Activated CD4-positive, alpha-beta T cell treated with anti-CD3 and anti-CD28 coated beads for 48 hours (primary cell): ENCODE measurements at places on chromosomes 7 and 10.

- DNase-seq, result no peak
These were observed 30.0 kb upstream of the AP5Z1 start for GRCh38 chr7:4745265-4745919.

DNA sequence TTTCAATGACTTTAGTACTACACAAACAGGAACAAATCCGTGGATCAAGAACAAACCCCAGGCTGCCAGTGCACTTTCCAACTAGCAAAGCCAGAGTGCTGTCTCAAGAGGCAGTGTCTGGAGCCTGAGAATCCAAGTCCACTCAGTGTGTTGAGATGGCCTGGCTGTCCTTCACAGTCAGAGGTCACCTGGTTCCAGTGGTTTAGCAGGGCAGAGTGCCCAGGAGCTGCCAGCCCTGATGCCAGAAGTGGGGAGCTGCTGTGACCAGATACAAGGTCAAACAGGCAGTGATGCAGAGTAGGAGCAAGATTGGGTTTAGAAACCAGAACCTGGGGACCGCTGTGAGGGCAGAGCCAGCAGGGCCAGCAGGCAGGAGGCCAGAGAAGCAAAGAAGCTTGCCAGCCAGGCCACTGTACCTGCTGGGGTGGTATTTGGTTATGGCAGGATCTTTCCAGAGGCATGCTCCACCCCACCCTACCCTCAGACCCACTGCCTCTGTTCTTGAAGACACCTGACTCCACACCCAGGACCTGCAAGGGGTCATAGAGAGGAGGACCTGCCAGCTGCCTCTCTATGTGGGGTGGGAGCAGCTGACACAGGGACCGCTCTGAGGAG lies 35.6 kb upstream of the C10orf90 start:
- no peak for DNase-seq

GRCh38 chr10:124691002-124691401 lies 53.2 kb downstream of the FAM53B start:
- no peak for DNase-seq

GRCh38 chr7:28999895-29000716 lies 42.0 kb upstream of the TRIL start:
- DNase-seq, result no peak

DNA sequence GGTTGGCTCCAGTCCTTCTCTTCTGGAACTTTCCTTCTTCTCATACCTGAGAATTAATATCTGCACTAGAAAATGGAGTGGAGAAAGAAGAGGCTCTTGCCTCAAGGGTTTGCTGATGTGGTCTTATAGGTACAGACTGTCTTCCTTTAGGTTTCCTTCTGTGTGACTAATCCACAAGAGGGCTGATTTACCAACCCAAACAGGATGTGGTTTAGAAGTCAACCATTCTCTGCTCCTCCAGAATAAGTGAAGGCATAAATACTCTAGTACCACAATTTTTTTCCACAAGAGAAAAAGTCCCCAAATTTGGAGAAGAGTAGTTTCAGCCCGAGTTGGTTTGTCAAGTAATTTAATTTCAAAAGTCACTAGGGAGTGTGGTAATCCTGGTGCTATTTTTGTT lies 85.8 kb downstream of the NRP1 start:
- no peak for DNase-seq

- DNase-seq, result no peak
These were observed 23.4 kb downstream of the SMURF1 start for GRCh38 chr7:99120501-99120900.

- no peak for DNase-seq
These were observed 81.6 kb upstream of the ANLN start for GRCh38 chr7:36308031-36308430.

- DNase-seq, result no peak
These were observed 243.9 kb downstream of the SNX10 start for GRCh38 chr7:26535483-26536007.

GRCh38 chr10:61112771-61113170 lies 168.8 kb upstream of the RHOBTB1 start:
- DNase-seq, result no peak

- DNase-seq, result peak; percentile 16
These were observed 180.0 kb upstream of the INHBA start for GRCh38 chr7:41882745-41883420.

GRCh38 chr7:41449286-41449685 lies 253.6 kb downstream of the INHBA start:
- no peak for DNase-seq

DNA sequence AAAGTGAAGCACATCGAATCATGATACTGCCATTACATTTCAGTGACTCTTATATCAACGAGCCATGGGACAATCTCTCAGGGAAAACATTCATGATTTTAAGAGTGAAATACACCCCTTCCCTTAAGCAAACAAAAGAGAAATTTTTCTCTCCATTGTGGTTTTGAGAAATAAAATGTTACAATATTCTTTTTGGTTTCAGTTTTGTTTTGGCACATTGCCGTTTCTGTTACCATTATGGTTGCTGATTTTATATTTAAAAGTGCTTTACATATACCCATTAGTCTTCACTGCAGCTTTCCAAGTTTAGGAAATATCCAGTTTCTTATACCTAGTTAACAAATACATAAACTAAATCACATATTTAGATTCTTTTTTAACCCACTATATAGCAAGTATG lies 126.8 kb upstream of the SEM1 start:
- no peak for DNase-seq

DNA sequence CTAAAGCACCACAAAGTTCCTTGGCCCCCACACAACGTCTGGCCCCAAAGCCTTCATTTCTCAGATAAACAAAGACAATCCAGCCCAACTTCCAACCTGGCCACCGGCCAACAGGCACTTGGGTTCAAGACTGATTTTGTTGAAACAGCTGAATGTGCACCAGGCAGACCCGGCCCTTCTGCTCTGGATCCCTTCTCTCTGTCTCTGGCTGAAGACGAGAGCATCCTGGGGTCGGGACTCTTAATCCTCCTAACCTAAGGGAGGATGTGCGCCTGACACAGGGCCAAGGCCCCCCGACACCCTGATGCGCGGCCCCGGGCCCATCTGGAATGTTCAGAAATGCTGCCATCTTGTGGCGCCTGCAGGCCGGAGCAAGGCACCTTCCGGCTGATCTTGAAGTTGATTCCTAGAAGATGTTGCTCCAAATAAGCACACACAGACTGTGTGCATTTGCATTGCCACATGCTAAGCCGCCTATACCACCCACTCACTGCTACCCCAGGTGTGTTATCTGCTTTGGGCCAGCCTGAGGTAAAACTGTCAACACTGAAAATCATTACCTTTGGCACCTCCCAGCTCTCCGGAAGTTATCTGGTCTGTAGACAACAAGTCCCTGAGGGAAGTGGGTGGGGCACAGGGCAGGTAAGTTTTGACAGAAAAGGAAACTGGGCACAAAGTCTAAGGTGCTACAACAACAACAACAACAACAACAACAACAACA lies 98.4 kb upstream of the HABP2 start:
- DNase-seq, result peak; percentile 46

DNA sequence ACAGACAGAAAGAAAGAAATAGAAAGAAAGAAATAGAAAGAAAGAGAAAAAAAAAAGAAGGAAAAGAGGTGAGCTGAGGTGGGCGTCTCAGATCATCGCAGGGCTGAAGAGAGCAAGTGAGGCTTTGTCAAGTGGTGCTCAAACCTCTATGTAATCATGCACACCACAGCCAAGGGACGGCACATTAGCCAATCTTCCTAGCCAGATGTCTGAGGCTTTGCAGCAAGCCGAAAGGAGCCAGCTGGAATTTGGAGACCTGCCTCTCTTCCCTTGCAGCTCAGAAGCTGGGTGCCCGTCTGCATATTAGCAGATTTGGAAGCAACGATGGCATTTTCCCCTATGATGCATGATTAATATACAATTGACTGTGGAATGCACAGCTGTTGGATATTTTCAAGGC lies 52.5 kb downstream of the ADRA2A start:
- no peak for DNase-seq

- peak; percentile 78 for DNase-seq
These were observed at the start of gene PRF1 for GRCh38 chr10:70602665-70603448. Gene PRF1 (minus strand): TSS chr10:70602741. CDS start chr10:70600902, 1,839 bp downstream.

GRCh38 chr7:125098377-125098970 lies 168.8 kb upstream of the POT1 start:
- DNase-seq, result no peak

DNA sequence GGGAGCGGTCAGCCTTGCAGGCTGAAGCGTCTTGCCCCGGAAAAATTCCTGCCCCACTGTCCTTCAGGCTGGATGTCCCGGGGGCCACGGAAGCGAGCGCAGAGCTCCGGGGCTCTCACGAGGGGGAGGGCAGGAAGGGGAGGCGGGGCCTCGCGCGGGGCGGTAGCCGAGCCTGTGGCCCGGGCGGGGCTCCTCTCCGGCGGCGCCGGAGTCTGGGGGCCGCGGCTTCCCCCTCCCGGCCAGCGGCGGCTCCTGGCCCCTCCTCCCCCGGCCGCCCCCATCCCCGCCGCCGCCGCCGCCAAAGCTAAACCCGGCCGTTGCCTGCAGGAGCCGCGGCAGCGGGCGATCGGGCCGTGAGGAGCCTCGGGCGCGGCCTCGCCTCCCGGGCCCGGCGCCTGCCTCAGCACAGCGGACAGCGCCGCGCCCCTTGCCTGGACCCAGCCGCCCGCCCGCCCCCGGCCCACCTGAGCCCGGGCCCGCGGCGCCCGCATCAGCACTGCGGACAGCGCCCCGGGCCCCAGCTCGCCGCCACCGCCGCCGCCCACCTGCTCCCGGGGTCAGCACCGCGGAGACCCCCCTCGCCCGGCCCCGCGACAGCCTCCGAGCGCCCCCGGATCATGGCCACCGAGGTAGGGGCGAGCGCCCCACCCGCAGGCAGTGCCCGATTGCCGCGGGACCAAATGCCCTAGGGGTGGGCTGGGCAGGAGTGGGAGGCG lies at the start of gene GOLGA7B:
Gene GOLGA7B, plus strand, starts transcription at position 157 of the 716 bp plus-strand sequence. Its CDS starts 461 bp downstream, at position 618.
- peak; percentile 61 for DNase-seq

DNA sequence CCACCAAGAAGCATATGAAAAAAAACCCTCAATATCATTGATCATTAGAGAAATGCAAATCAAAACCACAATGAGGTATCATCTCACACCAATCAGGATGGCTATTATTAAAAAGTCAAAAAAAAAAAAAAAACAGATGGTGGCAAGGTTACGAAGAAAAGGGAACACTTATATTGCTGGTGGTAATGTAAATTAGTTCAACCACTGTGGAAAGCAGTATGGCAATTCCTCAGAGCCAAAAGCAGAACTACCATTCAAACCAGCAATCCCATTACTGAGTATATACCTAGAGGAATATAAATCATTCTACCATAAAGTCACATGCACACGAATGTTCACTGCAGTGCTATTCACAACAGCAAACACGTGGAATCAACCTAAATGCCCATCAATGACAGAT lies 46.0 kb downstream of the CNOT4 start:
- no peak for DNase-seq

GRCh38 chr10:103888113-103888841 lies 29.7 kb downstream of the STN1 start:
- peak; percentile 39 for DNase-seq

DNA sequence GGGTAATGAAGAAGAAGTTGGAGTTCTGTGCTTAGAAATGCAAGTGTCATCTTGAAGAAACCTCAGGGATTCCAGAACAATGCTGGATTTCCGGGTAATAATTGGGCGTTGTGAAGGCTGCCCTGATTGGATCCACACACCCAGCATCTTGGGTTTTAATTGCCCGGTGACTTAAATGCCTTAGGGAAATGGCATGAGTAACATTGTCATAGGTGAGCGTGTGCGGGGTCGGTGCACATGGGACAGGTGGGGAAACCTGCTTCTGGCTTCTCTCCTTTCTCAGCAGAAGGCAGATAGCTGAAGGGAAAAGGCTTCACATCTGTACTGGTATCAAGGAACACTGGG lies 15.2 kb upstream of the CAMK1D start:
- DNase-seq, result no peak

DNA sequence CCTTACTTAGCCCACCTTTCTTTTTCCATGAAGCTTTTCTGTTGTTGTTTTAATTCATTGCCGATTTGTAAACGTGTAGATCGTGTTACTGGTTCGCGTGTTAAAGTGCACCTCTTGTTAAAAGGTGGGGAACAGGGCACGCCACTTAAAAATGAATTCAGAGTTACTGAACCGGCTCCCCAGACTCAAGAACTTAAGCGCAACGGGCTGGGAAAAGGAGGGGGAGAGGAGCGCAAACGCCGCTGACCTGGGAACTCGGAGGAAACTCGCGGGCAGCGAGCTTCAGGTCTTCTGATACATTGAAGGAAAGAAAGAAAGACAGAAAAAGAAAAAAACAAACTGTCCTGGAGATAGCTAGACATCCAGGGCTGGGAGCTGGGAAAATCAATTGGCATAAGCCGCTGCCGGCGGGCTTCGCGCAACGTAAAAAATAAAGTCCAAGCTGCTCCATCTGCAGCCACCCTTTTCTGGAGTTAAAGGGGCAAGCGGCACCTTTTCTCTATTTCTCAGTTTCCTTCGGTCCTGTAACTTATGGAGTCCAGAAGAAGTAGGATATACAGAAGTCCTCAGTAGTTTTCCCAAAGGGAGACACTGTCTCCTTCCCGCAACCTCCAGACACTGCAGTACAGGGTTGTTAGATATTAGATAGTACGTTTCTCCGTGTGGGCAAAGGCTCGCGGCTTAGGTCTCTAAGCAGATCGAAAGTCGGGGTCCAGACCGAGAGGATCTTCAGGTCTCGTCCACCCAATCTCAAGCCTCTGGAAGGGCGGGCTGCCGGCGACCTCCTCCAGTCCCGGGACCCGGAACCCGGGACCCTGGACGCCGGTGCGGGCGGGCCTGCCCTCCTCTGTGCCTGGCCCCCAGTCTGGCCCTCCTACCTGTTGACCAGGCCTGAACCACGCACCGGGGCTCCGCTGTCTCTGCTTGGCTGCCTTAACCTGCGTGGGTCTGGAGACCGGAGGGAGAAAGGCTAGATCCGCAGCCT lies 1.8 kb upstream of the DLX6 start:
- DNase-seq, result no peak

- no peak for DNase-seq
These were observed 292.9 kb downstream of the LHFPL3 start for GRCh38 chr7:104621321-104621720.
